ENCODE measurements at places on chromosomes 7 and 10.

- DNase-seq, result no peak
Measured at GRCh38 chr10:34396663-34397062, 418.4 kb downstream of the PARD3 start.

GRCh38 chr10:88721392-88721791 is 15.3 kb downstream of the LIPK start:
- DNase-seq, result no peak

- no peak for DNase-seq
Measured at GRCh38 chr10:58266003-58266825, 1.5 kb downstream of the IPMK start.

GRCh38 chr7:51219261-51219988 is 97.2 kb downstream of the COBL start:
- no peak for DNase-seq

- DNase-seq, result no peak
Measured at GRCh38 chr7:148856578-148856881, 27.6 kb downstream of the EZH2 start.

DNA sequence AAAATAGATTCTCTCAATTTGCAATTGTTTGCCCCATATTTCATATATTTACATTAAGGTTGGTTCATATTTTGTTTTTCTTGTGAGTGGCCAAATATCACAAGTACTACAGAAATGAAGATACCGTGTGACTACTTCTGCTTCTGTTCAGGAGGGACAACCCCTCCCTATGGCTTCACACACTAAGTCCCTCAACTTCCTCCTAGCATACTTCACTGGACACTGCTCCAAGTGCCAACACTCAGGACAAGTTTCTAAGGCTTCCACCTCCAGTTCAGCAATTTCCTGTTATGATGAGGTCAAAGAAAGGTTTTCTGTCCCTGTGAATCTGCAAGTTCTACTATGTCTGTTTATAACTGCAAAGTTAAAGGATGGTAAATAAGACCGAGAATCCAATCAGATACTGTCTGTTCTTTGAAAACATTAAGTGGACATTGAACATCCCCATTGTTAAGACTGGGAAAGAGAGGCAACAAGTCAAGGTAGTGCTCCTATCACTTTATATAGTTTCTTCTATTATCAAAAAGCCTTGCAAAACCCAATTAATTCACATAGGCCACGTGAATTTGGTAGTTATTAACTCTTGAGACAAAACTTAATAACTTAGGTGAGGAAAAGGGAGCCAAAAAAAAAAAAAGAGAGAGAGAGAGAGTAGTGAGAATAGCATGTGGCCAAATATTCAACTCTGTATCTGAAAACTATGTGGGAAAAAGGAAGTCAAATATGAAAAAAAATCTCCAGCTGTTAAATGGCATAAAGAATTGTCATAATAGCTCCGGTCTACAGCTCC is 81.3 kb upstream of the DKK1 start:
- DNase-seq, result no peak

DNA sequence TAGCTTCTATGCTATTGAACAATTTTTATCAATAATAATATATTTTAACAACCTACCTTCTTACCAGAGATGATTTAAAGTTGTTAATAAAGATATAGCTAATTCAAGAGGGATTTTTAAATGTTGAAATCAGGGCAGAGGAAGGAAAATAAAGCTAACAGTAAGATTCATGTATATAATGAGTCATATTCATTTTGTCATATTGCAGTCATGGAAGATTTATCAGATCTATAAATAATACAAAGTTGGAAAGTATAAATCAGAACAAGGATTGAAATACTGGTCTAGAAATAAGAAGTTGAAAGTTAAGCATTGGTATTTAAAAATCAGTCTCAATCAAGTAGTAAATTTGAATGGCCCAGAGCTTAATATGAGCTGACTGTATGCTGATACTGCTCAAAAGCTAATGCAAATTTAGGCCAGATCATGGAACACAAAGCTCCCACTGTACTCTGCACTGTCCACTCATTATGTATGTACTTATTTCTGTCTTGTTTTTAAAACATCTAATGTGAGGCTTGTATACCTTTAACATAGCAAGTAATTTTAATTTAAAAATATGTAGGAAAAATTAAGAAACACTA is 196.9 kb downstream of the ZEB1 start:
- DNase-seq, result no peak

DNA sequence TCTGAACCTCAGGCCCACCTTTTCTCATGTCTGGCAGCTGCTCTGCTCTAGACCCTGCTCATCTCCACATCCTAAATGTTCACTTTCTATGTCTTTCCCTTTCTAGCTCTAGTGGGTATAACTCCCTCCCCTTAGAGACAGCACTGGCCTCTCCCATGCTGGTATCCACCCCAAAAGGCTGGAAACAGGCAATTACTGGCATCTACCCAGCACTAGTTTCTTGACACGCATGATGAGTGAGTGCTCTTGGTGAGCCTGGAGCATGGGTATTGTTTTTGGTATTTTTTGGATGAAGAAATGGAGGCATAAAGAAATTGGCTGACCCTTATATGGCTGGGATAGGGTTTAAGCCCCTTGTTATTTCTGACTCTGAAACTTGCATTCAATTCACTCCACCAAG is 156.0 kb downstream of the EGFR start:
- no peak for DNase-seq

GRCh38 chr7:17590221-17590620 is 291.8 kb downstream of the AHR start:
- no peak for DNase-seq
